CD4-positive, alpha-beta T cell (primary cell): ENCODE measurements at places on chromosomes 5 and 9.

DNA sequence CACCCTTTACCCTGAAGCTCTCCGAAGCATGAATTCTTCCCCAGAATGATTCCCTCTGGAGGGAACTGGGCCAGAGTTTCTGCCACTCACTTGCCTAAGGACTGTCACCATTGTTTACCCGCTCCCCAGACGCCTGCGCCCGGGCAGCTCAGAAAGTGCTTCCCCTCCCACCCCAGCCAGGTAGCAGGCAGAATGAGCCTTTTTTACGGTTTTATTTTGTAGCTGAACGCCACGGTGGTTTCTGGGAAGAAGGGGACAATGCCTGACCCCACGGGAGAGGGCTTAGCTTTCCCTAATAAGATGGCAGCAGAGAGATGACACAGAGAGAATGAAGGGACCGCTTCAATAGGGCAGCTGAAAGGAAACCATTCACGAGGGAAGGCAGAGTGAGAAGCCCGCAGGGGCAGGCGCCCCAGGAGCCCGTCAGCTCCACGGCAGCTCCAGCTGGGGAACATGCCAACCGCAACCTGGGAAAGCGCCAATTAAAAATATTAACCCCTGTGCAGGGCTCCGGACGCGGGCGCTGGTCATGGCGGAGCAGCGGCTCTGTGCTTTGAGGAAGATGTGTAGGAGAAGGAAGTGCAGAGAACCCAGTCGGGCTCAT, 20.4 kb upstream of the NTNG2 start:
- DNase-seq: no peak

DNA sequence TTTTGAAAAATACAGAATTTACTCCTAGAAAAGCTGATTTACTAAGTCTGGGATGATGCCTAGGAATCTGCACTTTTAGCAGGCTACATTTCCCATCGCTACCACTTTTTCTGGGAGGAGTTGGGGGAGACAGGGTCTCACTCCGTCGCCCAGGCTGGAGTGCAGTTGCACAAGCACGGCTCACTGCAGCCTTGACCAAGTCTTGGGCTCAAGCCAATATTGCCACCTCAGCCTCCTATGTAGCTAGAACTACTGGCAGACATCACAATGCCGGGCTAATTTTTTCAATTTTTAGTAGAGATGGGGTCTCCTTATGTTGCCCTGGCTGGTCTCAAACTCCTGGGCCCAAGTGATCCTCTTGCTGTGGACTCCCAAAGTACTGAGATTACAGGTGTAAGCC, 85.9 kb downstream of the NR6A1 start:
- DNase-seq: no peak

- DNase-seq: no peak
Measured at GRCh38 chr9:6473151-6473550, 60.2 kb downstream of the UHRF2 start.

GRCh38 chr5:121988488-121988887, 26.7 kb downstream of the SRFBP1 start:
- no peak for DNase-seq

- DNase-seq: no peak
Measured at GRCh38 chr5:58963361-58963760, 380.5 kb downstream of the RAB3C start.

DNA sequence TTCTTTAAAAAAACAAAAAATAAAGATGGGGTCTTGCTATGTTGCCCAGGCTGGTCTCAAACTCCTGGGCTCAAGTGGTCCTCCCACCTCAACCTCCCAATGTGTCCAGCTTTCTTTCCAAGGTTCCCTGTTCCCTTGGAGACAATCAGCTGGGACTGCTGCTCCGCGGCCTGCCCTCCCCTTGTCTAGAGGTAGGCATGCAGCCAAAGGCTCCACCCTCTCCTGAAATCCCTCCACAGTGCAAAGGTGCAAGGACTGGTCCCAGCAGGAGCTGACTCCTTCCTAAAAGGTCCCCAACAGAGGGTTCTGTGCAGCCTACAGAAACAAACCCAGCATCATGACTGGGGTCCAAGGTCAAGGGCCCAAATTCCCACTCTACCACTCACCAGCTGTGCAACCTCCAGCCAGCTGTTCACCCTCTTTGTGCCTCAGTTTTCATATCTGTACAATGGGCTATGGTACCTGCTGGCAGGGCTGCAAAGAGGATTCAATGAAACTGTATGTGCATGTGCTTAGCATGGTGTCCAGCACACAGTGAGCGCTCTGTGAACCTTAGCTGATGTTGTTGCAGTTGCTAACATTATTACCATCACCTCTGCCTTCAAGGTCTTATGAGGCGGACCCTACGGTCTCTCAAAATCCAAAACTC, 47.5 kb downstream of the BARX1 start:
- DNase-seq: no peak

GRCh38 chr9:121222524-121223171, 21.0 kb upstream of the RAB14 start:
- no peak for DNase-seq
